Fibroblast of pulmonary artery (primary cell): ENCODE measurements at places on chromosomes 4 and X.
A peak's percentile ranks its signal among the peaks of the same experiment; 100 is the strongest.

DNA sequence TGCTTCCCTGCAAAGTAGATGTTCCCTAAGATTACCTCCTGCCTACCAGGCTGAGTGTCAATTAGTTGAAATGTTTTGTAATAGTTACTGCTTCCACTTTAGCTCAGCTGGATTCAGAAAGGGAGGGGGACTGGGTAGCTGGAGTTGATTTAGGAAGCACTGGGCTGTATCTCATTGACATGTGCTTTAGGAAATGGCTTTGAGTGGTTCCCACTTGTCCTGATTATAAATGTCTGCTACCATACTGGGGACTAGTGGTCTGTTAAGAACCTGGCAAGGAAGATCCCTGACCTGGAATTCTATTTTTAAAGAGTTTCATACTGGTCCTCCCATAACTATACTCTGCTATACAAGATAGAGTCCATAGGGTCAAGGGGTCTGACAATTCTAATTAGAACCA is 363.9 kb upstream of the PPP1R2C start:
- no peak for DNase-seq

DNA sequence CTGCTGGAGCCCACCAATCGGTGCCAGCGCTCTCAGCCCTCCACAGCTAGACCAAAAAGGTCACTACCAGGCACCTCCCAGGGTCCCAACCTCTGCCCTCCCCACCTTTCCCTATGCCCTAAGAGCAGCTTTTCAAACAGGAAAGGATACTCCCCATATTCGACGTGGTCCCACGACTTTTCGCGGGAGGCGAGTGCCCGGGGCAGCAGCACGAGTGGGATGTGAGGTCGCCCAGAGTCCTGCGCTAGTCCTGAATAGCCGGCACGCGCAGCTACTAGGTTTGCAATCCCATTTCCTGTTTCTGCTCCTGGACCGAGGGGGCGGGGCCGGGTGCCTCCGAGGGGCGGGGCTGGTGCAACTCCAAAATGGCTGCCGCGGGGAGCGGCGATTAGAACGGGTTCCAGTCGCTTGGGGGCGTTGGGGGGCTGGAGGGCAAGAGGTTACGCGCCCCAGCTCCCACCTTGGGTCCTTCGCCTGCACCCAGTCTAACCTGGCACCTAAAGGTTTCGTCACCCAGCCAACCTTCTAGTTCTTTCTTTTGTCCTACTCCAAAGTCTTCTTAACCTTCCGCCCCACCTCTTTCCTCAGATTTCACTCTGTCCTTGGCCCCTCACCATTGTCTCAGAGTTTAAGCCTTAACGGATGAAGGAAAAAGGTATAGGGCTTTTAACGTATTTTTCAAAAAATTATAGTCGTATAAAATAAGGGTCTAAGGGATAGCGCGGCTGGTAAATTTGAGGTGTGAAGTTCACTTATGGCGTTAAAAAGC is 85.0 kb upstream of the TENT5D start:
- peak; percentile 2 for DNase-seq

DNA sequence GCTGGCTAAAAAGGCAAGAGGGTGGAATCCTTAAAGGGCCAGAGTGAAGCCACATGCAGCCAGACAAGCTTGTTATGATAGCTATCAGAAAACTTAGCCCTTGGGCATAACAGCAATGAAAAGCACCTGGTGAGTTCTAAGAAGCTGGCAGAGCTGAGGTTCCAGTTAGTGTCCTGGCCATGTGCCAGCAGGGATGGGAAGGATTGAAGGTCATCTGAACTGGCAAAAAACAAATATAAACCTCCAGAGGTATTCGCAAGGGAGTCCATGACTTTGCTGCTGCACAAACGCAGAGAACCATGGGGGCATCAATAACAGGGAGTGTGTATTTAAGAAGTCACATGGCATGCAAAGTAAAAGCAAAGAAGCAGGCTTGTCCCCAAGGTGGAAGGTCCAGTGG is 208.9 kb downstream of the FAM47A start:
- no peak for DNase-seq

DNA sequence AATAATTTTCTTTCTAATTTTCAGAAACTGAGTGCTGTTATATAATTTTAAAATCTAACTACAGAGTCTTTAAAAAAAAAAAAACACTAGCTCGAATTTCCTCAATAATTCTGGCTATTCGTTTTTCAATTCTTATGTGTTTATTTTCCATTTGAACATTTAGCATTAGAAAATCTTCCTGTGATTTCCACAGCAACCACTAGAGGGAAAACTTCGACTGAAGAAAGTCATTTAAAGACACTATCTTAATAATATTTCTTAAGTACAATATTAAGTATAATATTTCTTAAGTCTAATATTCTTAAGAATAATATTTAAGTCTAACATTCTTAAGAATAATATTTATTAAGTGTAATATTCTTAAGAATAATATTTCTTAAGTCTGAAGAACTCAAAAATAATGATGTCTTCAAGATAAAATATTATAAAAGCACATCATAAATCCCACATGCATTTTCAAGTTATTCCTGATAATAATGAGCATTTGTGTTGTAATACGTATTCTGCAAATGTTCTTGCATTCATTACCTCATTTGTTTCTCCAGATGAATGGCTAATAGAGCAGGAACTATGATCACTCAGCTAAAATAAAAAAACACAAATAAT is 118.4 kb upstream of the WDR17 start:
- DNase-seq, result peak; percentile 64

DNA sequence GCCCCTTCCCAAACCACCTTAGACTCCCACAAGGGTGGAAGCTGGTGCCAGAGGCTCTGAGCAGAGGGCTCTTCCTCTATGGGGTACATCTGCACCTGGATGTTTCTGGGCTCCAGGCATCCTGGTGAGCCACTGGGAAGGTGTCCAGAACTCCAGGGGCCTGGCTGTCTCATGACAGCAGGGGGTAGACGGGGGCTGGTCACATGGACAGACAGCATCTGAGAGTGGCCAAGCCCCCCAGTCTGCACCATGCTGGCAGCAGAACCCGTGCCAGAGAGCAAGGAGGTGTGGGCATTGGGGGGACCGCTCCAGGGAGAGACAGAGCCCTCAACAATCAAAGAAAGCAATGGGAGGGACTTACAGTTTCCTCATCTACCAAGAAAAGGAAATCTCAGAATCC is 39.5 kb downstream of the ZFYVE28 start:
- DNase-seq, result no peak

DNA sequence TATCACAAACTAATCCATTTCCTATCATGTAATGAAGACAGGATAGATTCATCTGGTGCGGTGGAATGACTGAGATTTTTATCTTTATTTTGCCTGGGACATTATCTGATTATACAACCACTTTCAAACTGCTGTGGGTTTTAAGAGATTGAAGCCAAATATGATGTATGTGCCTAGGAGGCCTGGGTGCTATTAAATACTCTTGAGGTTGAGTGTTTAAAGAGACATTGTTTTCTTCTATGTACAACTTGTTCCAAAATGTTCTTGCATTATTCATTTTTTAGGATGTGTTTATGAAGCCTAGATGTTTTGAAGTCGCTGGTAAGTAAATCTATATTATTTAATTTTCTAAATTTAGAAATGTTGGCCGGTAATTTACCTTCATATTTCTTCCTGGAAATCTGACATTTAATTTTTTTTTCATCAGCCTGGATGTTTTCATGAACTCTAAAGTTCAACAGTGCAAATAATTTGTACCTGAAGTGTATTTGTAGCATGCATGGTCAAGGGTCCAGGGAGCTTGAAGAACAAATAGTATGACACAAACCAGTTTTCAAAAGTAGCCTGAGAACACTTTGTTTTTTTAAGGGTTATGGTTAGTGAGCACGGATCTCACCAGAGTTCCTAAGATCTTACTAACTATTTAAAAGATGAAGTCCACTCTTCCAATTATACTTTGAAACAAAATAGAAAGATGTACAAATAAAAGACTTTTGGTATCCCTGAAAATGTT is 72.8 kb upstream of the ATP8A1 start:
- DNase-seq, result no peak

GRCh38 chr4:155809835-155810234 is 51.0 kb downstream of the GUCY1B1 start:
- DNase-seq, result peak; percentile 94

- no peak for DNase-seq
Observed at GRCh38 chr4:55561889-55562288, 15.2 kb upstream of the CLOCK start.

GRCh38 chrX:129696463-129697155 is 41.9 kb upstream of the APLN start:
- DNase-seq, result no peak

DNA sequence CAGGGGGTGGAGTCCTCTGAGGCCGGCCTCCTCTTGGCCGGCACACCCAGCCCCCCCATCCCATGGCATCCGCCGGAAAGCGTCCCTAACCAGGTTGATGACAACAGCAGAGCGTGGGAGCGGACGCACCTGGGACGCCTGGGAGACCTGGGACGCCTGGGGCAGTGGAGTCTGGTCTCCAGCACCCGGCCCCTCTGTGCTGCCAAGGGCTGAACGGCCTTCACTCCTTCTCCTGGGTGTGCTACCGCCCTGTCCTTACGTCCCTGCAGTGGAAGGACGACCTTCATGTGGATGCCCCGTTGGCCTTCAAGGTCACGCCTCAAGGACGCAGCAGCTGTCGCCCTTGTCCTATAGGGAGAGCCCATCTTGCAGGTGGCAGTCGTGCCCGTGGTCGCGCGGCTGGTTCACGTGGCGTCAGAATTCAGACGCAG is 26.9 kb downstream of the NKX1-1 start:
- DNase-seq, result no peak

DNA sequence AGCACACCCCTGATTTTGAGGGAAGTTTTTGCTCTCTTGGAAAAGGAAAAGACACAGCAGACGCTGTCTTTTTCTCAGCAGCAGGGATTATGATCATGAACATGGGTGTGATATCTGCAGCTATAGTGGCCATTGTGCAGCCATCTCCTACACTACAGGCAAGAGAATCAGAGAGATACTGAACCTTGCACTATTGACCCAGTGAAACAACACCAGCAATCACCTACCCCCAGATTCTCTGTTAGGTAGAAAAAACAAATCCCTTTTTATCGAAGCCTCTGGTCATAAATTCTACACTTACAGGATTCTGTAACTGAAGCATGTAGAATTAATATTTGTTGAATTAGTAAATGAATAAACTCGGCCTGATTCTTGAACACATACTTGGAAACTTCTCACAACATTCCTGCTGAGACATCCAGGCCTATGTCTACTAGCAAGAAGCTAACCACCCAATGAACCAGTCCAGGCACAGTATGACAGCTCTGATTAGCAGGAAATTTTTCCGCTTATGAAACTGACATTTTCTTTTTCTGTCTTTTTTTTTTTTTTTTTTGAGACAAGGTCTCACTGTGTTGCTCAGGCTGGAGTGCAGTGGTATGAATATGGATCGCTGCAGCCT is 5.0 kb upstream of the AFAP1 start:
- DNase-seq, result no peak

DNA sequence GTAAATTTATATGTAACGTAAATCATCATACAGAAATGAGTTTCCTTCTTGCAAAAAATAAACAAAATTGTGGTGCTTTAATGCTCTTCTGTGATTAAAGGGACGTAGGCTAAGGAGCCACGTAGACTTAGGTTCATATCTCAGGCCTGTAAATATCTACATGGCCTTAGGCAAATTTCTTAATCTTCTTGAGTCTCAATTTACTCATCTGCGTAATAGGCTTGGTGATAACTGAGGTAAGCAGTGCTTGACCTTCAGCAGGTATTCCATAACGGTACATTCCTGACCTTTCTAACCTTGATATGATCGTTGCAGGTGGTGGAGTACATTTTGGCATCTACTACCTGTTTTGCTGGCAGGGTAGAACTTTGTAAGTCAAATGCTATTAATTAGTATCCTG is 65.2 kb upstream of the TLR3 start:
- no peak for DNase-seq

- peak; percentile 20 for DNase-seq
Observed at GRCh38 chrX:121146059-121146628, 98.7 kb downstream of the GLUD2 start.

DNA sequence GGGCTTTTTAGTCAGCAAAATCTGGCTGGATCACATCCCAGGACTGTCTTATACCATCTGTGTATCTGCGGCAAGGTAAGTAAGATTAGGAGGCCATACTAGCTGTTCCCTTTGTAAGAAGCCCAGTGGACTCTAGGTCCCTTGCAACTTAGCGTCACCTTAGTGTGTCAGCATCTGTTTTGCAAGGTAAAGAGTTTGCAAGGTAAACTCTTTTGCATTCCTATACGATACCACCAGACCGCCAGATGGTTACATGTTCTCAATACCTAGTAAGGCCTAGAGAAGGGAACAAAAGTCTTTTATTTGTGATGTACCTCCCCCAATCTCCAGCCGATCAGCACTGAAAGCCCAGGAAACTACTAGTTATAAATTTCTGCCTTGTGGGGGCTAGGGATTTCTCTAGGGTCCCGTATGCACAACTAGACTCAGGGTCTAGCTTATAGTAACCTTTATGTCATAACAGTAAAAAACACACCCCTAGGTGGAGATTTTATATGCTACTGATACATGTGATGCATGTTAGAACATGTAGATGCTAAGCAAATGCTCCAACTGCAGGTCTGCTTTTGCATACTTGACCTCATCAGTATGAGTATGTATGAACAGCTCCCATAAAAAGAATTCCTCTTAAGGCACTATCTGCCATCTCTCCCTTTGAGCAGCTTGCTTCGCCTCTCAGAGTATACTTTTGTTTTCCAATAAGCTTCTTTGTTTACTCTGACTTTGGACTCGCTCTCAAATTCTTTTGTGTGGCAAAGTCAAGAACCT is 78.4 kb downstream of the KCNIP4 start:
- no peak for DNase-seq

GRCh38 chrX:30373479-30373878 is 64.3 kb upstream of the NR0B1 start:
- DNase-seq, result no peak

DNA sequence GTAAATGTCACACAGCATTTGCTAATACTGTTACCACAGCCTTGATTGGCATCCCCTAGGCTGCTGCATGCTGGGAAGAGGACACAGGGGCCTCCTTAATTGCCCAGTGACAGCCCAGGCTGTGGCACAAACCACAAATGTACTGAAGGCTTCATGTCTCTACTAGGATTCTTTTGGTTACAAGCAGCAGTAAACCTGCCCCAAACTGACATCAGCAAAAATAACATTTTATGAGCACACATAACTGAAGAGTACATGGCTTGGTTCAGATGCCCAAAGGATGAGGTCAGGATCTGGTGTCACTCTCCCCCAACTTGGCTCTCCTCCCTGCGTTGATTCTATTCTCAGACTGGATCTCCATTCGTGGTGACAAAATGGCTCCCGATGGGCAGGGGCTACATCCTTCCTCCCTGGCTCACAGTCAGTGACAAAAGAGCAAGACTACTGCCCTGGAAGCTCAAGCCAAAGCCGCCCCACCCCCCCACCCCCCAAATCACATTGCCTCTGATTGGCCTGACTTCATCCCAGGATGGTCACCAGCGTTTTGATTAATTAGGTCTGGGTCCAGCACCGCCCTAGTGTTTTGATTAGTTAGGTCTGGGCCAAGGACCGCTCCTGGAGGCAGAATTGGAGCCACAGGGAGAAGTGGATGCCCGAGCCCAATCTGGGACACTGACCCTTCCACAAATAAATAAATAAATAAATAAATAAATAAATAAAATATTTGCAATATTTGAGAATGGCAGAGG is 180.5 kb upstream of the RBPJ start:
- peak; percentile 17 for DNase-seq

- DNase-seq, result no peak
Observed at GRCh38 chr4:67152976-67153375, 392.3 kb downstream of the CENPC start.

- no peak for DNase-seq
Observed at GRCh38 chrX:136856551-136856950, 24.0 kb downstream of the RBMX start.
